T-cell (primary cell): ENCODE measurements at places on chromosomes 4 and X.
A peak's percentile ranks its signal among the peaks of the same experiment; 100 is the strongest.

GRCh38 chrX:30965767-30966166 lies 76.7 kb upstream of the TAB3 start:
- H3K4me3 ChIP-seq: no peak overlapping the region
- no peak for DNase-seq
- no peak overlapping the region for H3K27ac ChIP-seq
- no peaks in the 10 kb centered on the region for H3K4me1 ChIP-seq
- H3K36me3 ChIP-seq: no peaks in the 10 kb centered on the region

DNA sequence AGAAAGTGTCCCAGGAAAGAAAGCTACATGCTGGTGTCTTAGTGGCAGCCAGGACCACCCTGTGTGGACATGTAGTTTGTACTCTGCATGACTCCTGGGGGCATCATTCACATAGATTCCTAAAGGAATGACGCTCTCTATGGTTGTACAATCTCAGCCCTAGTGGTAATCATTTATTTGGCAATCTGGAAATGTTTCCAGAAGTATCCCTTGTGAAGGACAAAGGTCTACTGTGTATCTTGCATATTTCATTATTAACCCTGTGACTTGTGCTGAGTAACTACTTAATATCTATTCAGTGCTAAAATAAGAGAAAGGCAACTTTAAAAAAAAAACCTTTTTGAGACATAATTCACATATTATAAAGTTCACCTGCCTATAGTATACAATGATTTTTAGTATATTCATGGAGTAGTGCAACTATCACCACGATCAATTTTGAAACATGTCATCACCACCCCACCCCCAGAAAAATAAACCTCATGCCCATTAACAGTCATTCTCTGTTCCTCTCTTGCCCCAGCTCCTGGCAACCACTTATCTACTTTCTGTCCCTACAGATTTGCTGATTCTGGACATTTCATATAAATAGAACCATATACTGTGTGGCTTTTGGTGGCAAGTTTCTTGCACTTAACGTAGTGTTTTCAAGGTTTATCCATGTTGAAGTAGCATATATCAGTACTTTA lies 51.7 kb downstream of the SHROOM3 start:
- no peaks in the 10 kb centered on the region for H3K36me3 ChIP-seq
- no peak overlapping the region for H3K27ac ChIP-seq
- no peak overlapping the region for H3K4me3 ChIP-seq
- H3K27me3 ChIP-seq: no peaks in the 10 kb centered on the region
- no peaks in the 10 kb centered on the region for H3K4me1 ChIP-seq

DNA sequence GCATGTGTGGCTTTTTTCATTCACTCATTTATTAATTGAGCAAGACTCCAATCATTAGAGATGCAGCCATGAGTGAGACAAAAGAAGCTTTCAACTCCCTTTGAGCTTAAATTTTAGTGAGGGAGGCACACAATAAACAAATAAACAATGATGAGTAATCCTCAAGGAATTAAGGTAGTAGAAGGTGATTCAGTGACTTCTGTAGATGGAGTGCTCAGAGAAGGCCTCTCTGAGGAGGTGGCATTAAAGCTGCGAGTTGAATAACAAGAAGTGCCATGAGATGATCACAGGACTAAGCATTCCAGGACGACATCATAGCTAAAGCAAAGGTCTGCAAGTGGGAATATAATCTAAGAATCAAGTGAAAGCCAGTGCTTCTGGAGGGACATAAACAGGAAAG lies 77.6 kb downstream of the NWD2 start:
- H3K4me3 ChIP-seq: no peak overlapping the region
- no peak overlapping the region for H3K27ac ChIP-seq

GRCh38 chr4:152150214-152150613 lies 385.7 kb downstream of the FBXW7 start:
- no peak overlapping the region for H3K4me3 ChIP-seq
- DNase-seq: no peak
- peaks cover 7% of the 10 kb centered on the region for H3K27me3 ChIP-seq
- H3K27ac ChIP-seq: no peak overlapping the region
- no peaks in the 10 kb centered on the region for H3K36me3 ChIP-seq

DNA sequence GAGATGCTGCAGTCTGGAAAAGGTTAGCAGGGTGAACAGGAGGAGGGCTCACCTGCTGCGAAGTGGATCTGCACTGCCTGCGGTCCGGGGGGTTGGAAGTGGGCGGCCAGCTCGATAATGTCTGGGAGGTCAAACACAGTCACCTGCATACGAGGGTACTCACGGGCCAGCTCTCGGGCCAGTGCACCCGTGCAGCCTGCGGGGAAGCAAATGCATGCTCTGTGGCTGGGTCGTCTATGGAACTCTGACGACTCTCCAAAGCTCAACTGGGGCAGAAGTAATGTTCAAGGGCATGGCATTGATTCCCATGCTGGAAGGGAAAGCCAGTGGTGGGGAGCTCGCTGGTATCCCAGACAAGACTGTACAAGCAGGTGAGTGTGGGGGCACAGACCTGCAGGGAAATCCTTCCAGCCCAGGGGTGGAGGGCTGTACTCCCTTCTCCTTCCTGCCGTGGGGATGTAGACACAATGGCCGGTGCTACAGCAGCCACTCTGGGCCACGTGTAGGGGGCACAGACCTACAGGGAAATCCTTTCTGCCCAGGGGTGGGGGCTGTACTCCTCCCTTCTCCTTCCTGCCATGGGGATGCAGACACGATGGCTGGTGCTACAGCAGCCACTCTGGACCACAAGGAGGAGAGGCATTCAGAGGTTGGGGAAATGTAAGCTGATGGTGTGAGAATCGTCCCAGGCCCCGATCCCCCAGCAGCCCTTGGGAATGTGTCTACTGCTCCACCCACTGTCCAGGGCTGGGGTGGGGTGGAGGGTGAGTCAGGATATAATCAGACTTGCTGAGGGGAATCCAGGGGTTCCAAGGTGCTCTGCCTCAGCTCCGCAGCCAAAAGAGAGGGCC lies 26.2 kb upstream of the SLC25A6 start:
- no peaks in the 10 kb centered on the region for H3K4me1 ChIP-seq
- no peak overlapping the region for H3K27ac ChIP-seq
- no peak overlapping the region for H3K4me3 ChIP-seq

- H3K27me3 ChIP-seq: no peaks in the 10 kb centered on the region
- no peaks in the 10 kb centered on the region for H3K4me1 ChIP-seq
- no peak overlapping the region for H3K27ac ChIP-seq
- H3K36me3 ChIP-seq: no peaks in the 10 kb centered on the region
Observed at GRCh38 chr4:159765382-159765781, 662.5 kb downstream of the RAPGEF2 start.

GRCh38 chr4:155376387-155377268 lies at the start of gene MAP9:
Gene MAP9 (minus strand): TSS chr4:155376965. CDS start chr4:155375850, 1,115 bp downstream.
- peaks cover 4% of the 10 kb centered on the region for H3K36me3 ChIP-seq
- peaks cover 3% of the 10 kb centered on the region for H3K27me3 ChIP-seq
- peak within 1 kb of the TSS; percentile 89 for H3K27ac ChIP-seq
- peak within 1 kb of the TSS; percentile 94 for H3K4me3 ChIP-seq

GRCh38 chr4:87118826-87119225 lies 101.6 kb downstream of the KLHL8 start:
- no peak overlapping the region for H3K4me3 ChIP-seq
- no peaks in the 10 kb centered on the region for H3K27me3 ChIP-seq
- peaks cover 4% of the 10 kb centered on the region for H3K36me3 ChIP-seq
- no peaks in the 10 kb centered on the region for H3K4me1 ChIP-seq
- no peak overlapping the region for H3K27ac ChIP-seq

DNA sequence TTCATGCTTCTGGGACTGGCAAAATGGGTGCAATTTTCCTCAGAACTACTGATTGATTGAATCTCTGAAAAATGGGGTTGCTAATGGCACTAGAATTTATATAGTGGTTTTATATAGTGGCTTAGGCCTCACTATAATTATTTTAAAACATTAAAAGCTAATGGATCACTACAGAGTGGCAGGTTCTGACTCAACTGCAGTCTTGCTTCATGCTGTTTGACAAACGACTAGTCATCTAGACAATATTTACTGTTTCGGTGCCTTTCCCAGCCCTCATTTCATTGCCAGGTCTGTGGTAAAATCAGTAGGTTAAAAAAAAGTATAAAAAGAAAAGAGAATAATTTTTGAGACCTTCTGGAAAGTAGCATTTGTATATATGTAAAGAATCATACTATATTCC lies 352.8 kb upstream of the ATOH1 start:
- H3K4me3 ChIP-seq: no peak overlapping the region
- no peaks in the 10 kb centered on the region for H3K4me1 ChIP-seq
- DNase-seq: no peak
- H3K36me3 ChIP-seq: no peaks in the 10 kb centered on the region
- H3K27me3 ChIP-seq: no peaks in the 10 kb centered on the region
